Left renal pelvis (tissue), 4 donors: ENCODE measurements at places on chromosomes 13 and 19.
A peak's percentile ranks its signal among the peaks of the same experiment; 100 is the strongest.

- peak; percentile 27 for DNase-seq
Measured at GRCh38 chr13:63449550-63449949, 2033.9 kb upstream of the PCDH20 start.

DNA sequence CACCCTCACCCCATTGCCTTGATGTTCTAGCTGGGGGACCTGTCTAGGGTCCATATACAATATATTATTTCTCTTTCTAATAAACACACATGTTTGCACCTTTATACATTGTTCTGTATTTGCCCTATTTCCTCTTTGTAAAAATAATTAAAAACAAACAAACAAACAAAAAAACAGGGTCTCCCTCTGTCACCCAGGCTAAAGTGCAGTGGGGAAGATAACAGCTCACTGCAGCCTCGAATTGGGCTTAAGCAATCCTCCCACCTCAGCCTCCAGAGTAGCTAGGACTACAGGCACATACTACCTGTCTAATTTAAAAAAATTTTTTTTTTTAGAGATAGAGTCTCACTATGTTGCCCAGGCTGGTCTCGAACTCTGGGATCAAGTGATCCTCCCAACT, 5.9 kb upstream of the FBN3 start:
- DNase-seq = no peak

- DNase-seq = no peak
Measured at GRCh38 chr19:1259206-1259875, 9.8 kb upstream of the CIRBP start.

DNA sequence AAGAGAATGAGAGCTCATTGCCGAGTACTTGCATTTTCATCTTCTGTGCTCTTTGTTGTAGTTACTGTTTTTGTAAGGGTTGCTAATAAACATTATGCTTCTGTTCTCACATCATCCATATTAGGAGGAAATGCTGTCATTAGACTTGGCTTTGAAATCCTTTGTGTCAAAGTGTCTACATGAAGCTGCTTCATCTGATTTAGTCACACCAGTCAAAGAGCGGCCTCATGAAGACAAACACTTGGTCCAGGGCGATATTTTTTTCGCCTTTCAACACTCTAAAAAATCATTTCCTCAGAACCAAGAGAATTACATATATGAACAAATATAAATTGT, 105.0 kb downstream of the SPRY2 start:
- DNase-seq = no peak

- DNase-seq = no peak
Measured at GRCh38 chr19:7646426-7646700, 9.5 kb downstream of the STXBP2 start.

GRCh38 chr13:53357582-53357981, 329.0 kb downstream of the OLFM4 start:
- no peak for DNase-seq

DNA sequence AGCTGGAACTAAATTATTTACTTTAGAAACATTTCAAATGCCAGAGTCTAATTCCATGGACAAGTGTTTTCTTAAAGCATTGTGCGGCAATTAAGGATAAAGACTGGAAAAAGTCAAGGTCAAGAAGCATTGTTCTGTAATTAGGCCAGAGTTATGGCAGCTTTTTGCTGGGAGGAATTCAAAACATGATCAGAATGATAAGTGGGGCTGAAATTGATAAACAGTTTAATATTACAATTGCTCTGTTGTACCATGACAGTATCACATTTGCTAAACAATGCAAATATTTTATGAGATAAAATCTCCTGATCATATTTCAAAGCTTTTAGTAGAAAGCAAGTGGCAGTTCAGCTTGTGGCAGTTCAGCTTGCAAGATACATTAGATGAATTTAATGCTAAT, 513.7 kb downstream of the GPC6 start:
- DNase-seq = no peak

DNA sequence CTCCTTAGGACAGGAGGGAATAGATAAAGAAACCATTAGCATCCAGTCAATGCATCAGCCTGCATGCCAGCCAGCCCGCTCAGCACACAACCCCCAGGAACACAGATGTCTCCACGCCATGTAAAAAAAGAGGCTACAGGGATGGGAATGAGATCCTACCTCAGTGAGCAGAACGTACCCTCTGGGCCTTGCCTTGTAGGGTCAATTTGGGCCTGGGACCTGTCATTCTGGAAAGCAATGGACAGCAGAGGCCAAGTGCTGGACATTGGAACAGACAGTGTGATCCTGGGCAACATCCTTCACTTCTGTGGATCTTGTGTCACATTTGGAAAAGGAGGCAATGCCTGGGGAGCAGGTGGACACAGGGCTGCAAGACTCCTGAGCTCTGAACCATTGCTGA, 26.0 kb downstream of the VSTM2B start:
- no peak for DNase-seq

GRCh38 chr13:36146511-36147269, 15.5 kb upstream of the DCLK1 start:
- no peak for DNase-seq

- DNase-seq = no peak
Measured at GRCh38 chr13:22017226-22017625, 346.4 kb downstream of the FGF9 start.

DNA sequence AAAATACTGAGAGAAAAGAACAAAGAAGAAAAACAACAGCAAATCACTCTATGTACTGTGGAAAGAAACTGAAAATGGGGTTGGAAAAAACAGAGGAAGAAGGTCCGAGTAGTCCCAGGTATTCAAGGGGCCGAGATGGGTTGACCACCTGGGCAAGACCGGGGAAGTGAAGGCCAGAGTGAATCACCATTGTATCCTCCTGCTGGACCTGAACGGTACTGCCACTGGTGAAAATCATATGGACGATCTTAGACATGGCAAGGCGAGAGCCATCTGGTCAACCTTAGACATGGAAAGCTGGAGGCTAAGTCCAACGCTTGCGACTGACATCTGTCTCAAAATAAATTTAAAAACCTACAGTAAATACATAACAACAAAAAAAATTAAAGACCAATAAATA, 44.4 kb upstream of the ZNF91 start:
- DNase-seq = no peak
